ENCODE measurements at places on chromosomes 5 and 9.

GRCh38 chr5:138653502-138653901 lies 78.3 kb upstream of the HSPA9 start:
- peak; percentile 24 for DNase-seq

GRCh38 chr5:140647042-140647419 lies 399 bp downstream of the NDUFA2 start:
- no peak for DNase-seq

DNA sequence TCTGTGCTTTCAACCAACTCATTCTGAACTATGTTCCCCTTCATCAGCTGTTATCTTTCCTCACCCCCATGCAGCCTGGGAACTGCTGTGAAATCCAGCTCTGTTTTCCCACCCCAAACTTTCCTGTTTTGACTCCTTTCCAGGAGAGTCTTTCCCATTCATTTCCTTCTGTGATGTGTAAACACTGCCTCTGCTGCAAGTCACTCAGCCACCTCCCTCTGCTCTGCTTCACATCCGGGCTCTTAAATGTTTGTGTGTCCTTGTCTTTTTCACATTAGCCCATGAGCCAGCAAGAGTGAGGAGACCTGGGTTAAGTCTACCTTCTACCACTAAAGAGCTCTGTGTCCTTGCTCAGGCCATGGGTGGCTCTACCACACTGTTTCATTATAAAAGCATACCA lies 137.5 kb downstream of the ICE1 start:
- no peak for DNase-seq

- DNase-seq: no peak
These were observed 249.0 kb downstream of the ARHGAP26 start for GRCh38 chr5:143019157-143019556.

GRCh38 chr9:27548055-27548741 lies 18.6 kb upstream of the MOB3B start:
- DNase-seq: peak; percentile 59

DNA sequence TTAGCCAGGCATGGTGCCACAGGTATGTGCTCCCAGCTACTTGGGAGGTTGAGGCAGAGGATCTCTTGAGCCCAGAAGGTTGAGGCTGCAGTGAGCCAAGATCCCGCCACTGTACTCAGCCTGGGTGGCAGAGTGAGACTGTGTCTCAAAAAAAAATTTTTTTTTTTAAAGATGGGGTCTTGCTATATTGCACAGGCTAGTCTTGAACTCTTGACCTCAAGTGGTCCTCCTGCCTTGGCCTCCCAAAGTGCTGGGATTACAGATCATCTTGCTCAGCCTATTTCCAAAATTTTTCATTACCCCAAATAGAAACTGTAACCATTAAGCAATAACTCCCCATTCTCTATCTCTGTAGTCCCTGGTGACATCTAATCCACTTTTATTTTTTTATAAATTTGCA lies 4.4 kb upstream of the TBC1D13 start:
- DNase-seq: no peak

- DNase-seq: no peak
These were observed 61.7 kb downstream of the JMY start for GRCh38 chr5:79297661-79298060.

- DNase-seq: no peak
These were observed 299.2 kb upstream of the RGMB start for GRCh38 chr5:98474216-98474615.

- DNase-seq: no peak
These were observed 50.2 kb downstream of the PLPP1 start for GRCh38 chr5:55484531-55484930.

- no peak for DNase-seq
These were observed 483.0 kb downstream of the EBF1 start for GRCh38 chr5:158616707-158617106.

DNA sequence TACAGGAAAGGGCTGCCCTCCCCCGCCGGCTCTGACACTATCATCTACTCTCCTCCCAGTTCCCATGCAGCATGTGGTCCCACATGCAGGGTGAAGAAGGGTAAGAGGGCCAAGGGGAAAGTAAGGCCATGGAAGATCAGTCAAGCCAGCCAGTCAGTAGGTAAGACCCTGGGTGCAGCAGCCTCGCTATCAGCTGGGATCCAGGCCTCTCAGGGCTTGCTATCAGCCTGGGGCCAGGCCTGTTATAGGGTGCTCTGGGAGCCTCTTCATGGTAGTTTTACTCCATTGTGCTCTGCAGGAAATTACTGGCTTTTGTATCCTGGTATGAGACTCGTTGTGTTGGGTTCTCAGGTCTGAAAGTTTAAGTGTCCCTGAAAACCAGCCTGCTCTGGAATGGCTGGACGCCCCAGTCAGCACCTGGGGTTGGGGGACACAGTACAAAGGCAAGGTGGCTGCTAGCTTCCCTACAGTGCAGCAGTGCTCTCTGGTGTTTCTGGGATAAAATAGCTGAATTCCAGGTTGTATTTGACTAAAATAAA lies 21.4 kb downstream of the SLC22A4 start:
- no peak for DNase-seq
